T-cell (primary cell): ENCODE measurements at places on chromosomes 16 and 17. TPM values are rescaled to one million over a fixed set of nuclear protein-coding genes. Genes with fewer than 3 reads are reported as not detected.
A peak's percentile ranks its signal among the peaks of the same experiment; 100 is the strongest.

Gene GPATCH8
- 68.6 TPM for total RNA-seq

DNA sequence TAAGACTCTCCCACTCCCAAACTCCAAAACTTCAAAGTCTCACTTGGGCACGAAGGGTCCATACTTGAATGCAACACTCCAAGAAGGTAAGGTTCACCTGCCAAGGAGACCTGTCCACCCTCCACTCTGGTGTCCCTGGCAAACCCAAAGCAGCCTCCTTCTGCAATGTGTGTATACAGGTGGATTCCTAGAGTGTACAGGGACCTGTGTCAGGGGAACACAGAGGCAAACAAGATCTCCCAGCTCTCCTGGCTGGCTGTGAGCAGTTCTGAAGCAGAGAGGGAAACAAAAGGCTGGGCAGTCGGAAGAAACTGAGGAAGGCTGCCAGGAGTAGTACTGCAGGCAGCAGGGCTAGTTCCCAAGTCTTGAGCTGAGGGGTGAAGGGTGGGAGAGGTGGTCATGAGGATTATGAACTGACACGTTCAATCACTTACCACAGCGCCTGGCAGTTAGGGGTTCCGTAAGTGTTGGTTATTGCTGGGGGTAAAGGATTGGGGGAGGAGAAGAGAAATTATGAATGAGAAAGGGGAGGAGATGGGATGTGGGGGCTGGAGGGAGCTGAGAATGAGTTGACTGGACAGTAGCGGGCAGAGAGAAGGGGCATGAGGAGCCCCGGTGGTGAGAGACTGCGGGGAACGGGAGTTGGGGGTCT is 795 bp downstream of the KCTD13 start:
- DNase-seq: no peak

- DNase-seq: no peak
Measured at GRCh38 chr17:32342603-32343325, 791 bp upstream of the C17orf75 start.

DNA sequence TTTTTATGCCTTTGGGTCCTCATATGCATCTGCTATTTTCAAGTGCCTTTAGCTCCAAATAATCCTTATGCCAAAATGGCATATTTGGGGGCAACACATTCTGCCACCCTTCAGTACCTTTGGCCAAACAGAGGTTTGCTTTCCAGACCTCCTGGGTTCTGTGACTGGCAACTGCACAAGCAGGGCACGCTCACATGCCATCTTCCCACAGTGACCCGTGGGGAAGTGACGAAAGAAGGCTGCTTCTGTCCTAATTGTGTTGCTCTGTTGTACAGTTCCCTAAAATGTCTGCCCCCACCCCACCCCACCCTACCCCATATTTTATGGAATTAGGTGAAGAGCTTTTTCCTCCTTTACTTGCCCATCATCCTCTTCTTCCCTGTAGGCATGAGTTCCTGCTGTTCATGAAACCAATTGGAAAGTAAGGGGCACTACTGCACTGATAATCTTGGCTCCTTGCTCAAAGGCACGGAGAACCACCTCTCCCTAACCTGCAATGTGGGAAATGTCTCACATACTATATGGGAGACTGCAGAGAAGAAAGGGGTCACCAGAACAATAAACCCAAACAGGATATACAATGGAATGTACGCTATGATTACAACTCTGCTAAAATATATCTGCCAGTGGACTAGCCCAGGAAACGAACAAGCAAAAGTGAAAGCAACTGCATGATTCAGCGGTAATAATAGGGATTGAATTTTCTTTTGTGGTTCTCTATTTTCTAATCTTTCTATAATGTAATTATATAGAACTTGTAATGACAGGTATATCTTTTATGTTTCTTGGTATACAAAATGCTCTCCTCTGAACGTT is 3.3 kb upstream of the SLFN12L start:
- DNase-seq: peak; percentile 19

DNA sequence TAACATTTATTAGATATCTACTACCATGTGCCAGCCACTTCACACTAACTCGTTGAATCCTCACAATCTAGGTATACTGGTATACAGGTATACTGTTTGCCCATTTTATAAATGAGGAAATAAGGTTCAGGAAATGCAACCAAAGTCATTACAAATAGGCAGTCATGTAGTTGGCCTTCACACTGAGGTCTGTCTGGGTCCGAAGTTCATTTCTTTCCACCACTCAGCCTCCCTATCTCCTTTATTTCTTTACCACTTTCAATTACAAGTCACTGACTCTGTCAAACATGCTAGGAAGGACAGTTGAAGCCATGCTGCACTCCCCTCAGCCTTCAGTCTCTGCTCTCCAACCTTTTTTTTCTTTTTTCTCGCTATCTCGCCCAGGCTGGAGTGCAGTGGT is 20.7 kb upstream of the SIAH1 start:
- DNase-seq: no peak

GRCh38 chr17:62794666-62794971 is 13.5 kb downstream of the MARCHF10 start:
- DNase-seq: no peak

GRCh38 chr17:28864991-28865849 is 10.4 kb downstream of the ERAL1 start:
- DNase-seq: no peak

- DNase-seq: peak; percentile 88
Measured at GRCh38 chr17:29617125-29617480, 5.6 kb downstream of the CORO6 start.

GRCh38 chr17:65359016-65359415 is 202.4 kb downstream of the AXIN2 start:
- no peak for DNase-seq

- DNase-seq: no peak
Measured at GRCh38 chr17:79630821-79631639, 20.2 kb upstream of the RBFOX3 start.

DNA sequence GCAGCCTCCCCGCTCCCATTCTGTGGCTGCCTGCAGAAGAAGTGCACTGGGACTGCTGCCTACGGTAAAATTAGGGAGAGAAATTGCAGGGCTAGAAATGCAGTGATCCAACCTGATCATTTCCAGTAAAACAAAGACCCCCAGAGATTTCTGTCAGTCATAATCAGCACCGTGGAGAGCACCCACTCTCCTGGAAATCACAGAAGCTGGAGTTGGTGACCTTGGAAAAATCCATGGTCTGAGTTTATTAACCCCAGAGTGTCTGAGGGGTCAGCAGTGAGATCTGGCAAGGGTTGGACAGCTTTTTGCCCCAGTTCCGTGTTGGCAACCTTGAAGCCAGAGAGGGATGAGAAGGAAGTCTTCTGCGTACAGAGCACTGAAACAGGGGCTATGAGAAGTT is 7.8 kb downstream of the SYCE1L start:
- DNase-seq: no peak

DNA sequence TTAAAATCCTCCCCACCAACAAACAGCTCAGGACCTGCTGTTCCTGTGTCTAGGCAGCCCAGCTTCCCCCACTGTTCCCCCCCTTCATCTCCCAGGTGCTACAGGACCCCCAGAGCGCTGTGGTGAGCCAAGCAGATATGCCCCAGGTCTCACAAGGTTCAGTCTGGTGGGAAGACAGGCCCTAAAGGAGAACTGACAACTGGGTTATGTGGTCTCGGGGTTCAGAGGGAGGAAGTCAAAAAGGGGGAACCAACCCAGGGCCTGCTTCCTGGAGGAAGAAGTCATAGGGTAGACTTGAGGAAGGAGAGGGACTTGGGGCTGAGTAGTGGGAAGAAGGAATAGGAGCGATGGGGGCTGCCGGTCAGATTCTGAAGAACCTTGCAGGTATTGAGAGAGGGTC is 2.6 kb downstream of the RIPOR1 start:
- DNase-seq: no peak

DNA sequence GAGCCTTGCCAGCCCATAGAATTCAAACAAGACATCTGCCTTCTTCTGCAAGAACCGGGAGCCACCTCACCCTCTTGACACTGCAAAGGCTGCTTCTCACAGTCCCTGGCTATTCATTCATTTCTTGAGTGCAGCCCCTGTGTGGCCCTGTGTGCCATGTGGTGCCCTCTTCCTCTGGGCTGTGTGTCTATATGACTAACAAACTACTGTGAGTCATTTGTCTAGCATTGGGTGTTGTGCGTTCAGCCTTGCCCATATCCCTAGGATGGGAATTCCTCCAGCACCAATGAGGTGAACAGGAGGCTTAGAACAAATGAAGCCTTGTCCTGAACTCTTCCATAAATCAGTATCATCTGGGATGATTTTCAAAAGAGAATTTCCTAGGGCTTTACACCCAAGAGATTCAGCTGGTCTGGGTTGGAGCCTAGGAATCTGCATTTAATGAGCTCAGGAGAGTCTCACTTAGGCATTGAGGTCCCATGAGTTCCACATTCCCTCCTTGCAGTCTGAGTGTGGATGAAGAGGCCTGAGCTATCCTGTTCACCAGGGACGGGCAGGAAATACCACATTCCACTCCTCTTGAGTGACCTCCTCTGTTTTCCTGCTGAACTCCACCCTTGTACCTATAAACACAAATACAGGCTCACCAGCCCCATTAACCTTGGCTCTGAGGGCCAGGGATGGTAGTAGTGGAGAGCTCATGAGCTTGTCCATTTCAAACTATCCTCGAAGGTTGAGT is 308.7 kb upstream of the N4BP1 start:
- no peak for DNase-seq

GRCh38 chr16:68668266-68668665 is 23.2 kb downstream of the CDH3 start:
- no peak for DNase-seq

DNA sequence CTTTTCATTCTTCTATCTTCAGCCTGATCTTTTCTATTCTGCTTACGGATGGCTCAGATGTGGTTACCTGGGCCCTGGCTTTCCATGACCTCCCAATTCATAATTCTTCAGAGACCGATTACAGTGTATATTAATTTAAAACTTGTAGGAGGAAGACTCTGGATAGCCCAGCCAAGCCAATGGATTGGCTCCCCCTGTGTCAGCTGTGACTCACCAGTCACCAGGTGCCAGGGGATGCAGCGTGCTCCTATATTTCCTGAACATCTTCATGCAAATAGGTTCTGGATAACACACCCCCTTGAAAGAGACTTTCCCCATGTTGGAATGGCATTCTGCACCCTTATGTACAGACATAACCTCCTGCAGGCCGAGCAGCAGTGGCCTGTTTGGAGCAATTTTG is 208.3 kb upstream of the WSCD1 start:
- no peak for DNase-seq

DNA sequence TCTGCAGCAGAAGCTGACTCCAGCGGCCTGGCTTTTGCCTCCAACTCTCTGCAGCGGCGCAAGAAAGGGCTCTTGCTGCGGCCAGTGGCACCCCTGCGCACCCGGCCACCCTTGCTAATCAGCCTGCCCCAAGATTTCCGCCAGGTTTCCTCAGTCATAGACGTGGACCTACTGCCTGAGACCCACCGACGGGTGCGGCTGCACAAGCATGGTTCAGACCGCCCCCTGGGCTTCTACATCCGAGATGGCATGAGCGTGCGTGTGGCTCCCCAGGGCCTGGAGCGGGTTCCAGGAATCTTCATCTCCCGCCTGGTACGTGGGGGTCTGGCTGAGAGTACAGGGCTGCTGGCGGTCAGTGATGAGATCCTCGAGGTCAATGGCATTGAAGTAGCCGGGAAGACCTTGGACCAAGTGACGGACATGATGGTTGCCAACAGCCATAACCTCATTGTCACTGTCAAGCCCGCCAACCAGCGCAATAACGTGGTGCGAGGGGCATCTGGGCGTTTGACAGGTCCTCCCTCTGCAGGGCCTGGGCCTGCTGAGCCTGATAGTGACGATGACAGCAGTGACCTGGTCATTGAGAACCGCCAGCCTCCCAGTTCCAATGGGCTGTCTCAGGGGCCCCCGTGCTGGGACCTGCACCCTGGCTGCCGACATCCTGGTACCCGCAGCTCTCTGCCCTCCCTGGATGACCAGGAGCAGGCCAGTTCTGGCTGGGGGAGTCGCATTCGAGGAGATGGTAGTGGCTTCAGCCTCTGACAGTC is 1.3 kb downstream of the PARD6A start:
- DNase-seq: no peak
